ENCODE measurements at places on chromosomes 11 and 22.

- DNase-seq, result no peak
These were observed 746.2 kb downstream of the NELL1 start for GRCh38 chr11:21415606-21416005.

- no peak for DNase-seq
These were observed 36.6 kb downstream of the GAS2 start for GRCh38 chr11:22703040-22703439.

DNA sequence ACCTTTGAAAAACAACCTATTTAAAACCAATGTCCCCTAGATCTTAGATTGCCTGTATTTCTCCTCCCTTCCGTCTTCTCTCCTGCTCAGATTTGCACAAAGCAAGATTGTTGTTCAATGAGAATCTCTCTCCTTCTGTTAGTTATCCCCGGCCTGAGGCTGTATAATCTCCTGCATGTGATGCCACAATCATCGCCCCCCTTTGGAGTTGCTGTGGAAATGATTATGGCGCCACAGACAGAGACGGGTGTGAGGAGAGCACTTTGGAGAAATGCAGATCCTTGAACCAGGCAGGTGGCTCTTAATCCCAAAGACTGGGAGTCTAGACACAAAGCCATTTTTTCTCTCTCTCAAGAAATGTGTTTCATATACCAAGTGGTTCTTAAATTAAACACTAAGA, 941.3 kb downstream of the OPCML start:
- no peak for DNase-seq

- peak; percentile 58 for DNase-seq
These were observed 3.9 kb upstream of the RNF215 start for GRCh38 chr22:30390974-30391691.

DNA sequence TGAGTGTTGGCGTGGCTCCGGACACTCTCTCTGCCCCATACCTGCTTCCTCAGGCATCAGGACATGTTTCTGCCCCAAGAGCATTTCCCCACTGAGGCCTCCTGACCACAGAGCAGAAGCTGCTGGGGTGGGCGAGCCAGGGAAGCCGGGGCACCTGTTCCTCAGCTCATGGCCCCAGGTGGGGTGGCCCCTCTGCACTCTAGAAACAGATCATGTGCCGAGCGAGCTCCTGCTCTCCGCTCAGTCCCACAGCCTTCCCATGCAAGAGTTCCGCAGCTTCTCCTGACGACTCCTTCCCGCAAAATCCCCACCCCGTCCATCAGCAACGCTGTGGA, 22.4 kb upstream of the PANX2 start:
- DNase-seq, result no peak
